ENCODE measurements at places on chromosomes 2 and 18.

GRCh38 chr18:12689256-12689850, 13.2 kb downstream of the CEP76 start:
- DNase-seq = no peak

DNA sequence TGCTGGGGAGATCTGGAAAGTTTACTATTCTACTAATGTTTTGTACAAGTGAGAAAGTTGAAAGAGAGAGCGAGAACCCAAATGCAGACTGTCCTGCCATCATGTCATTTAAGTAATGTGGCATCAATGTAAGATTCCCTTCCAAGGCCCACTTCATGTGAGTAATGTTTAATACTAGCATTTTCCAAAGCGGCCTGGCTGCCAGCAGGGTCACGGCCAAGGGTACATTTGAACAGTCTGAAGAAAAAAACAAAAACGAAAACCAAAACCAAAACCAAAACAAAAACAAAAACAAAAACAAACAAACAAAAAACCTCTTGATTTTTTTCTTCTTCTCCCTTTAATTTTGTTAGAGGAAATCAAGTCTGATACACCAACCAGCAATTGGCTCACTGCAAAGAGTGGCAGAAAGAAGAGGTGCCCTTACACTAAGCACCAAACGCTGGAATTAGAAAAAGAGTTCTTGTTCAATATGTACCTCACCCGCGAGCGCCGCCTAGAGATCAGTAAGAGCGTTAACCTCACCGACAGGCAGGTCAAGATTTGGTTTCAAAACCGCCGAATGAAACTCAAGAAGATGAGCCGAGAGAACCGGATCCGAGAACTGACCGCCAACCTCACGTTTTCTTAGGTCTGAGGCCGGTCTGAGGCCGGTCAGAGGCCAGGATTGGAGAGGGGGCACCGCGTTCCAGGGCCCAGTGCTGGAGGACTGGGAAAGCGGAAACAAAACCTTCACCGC, 2.2 kb downstream of the HOXD10 start:
- no peak for DNase-seq

- DNase-seq = no peak
Observed at GRCh38 chr2:144389930-144390311, 130.0 kb downstream of the ZEB2 start.

DNA sequence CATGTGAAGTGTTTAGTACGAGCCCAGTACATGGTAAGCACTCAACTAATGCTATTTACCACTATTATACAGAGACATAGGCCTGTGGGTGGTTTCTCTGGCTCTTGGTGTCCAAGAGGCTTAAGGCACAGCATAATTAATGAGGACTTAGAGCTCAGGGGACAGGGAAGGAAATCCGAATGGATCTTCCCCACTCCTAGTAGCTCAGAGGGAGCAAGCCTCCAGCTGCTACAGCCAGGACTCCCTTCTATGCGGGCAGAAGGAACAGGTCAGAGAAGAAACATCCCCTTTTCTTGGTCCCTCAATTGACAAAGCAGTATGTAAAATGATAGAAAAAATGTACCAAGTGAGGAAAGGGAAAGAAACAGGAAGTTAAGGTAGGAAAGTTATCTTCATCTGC, 261.3 kb upstream of the STON1 start:
- no peak for DNase-seq

GRCh38 chr2:175490360-175490791, 308.9 kb upstream of the ATP5MC3 start:
- no peak for DNase-seq

DNA sequence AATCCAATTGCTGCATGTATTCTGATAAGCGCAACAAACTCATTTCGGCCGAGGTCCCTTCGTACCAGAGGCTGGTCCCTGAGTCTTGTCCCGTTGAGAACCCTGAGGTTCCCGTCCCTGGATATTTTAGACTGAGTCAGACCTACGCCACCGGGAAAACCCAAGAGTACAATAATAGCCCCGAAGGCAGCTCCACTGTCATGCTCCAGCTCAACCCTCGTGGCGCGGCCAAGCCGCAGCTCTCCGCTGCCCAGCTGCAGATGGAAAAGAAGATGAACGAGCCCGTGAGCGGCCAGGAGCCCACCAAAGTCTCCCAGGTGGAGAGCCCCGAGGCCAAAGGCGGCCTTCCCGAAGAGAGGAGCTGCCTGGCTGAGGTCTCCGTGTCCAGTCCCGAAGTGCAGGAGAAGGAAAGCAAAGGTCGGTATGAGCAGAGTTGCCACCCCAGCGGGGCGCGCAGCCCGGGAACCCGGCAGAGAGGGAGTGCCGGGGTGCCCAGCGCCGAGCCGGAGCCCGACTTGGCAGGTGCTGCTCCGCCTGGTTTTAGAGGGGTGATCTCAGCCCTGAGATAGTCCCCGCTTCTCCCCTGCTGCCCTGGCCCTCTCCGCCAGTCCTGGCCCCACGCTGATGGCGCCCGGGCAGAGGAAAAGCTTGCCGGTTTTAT, 714 bp downstream of the HOXD10 start:
- DNase-seq = no peak

GRCh38 chr2:33583194-33583938, 15.7 kb downstream of the FAM98A start:
- no peak for DNase-seq

DNA sequence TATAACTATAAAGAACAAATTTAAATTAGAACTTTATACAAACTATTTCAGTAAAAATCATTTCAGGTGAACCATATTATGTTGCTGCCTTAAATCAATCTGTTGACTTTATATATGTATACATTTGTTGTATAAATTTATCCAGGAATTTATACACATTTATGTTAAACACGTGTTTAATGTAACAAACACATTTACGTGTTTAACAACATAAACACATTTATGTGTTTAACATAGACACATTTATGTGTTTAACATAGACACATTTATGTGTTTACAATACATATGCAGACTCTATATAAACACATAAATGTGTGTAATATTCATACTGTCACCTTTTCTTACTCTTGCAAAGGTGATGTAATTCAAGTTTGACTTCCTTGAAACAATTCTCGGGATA, 75.4 kb upstream of the TWSG1 start:
- no peak for DNase-seq

DNA sequence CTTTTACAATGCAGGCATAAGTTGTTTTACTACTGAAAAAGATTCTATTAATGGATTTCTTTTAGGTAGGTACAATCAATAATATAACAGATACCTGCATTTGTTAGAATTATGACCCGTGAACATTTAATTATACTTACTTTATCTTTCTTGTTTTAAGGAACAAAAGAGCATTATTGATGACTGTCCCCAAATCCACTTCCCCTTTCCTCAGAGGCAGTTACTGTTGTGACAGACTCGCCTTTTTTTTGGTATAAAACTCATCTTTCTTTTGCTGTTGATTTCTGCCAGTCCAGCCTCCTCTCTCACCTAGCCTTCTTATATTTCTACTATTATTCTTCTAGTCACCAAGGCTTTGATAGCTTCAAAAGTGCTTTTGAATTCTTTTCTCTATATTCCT, 12.1 kb downstream of the ACTR3 start:
- no peak for DNase-seq

DNA sequence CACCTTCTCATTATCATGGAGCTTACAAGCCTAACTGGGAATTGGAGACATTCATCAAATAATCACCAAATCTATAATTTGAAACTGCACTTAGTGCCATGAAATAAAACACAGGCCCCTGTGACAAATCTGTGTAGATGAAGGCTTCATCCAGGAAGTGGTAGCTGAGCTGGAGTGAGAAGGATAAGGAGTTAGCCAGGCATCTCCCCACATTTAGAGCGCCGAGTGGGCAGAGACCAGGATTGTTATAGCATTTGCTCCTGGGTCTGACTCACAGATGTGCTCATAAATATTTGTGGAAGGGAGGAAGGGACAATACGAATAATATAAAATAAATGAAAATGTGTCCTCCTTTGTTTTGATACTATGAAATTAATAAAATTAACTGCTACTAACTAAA, 2.5 kb upstream of the MAT2A start:
- DNase-seq = no peak

GRCh38 chr2:38465789-38466127, 88.7 kb upstream of the ATL2 start:
- DNase-seq = no peak

- no peak for DNase-seq
Observed at GRCh38 chr2:31414601-31415241, at the start of gene XDH. Gene XDH (minus strand): TSS chr2:31414742. CDS start chr2:31414666, 76 bp downstream.

- DNase-seq = no peak
Observed at GRCh38 chr2:203675086-203675485, 31.4 kb upstream of the CD28 start.

GRCh38 chr2:189837326-189837725, 53.1 kb downstream of the PMS1 start:
- DNase-seq = no peak

- no peak for DNase-seq
Observed at GRCh38 chr2:238684362-238685326, 163.2 kb upstream of the TWIST2 start.

DNA sequence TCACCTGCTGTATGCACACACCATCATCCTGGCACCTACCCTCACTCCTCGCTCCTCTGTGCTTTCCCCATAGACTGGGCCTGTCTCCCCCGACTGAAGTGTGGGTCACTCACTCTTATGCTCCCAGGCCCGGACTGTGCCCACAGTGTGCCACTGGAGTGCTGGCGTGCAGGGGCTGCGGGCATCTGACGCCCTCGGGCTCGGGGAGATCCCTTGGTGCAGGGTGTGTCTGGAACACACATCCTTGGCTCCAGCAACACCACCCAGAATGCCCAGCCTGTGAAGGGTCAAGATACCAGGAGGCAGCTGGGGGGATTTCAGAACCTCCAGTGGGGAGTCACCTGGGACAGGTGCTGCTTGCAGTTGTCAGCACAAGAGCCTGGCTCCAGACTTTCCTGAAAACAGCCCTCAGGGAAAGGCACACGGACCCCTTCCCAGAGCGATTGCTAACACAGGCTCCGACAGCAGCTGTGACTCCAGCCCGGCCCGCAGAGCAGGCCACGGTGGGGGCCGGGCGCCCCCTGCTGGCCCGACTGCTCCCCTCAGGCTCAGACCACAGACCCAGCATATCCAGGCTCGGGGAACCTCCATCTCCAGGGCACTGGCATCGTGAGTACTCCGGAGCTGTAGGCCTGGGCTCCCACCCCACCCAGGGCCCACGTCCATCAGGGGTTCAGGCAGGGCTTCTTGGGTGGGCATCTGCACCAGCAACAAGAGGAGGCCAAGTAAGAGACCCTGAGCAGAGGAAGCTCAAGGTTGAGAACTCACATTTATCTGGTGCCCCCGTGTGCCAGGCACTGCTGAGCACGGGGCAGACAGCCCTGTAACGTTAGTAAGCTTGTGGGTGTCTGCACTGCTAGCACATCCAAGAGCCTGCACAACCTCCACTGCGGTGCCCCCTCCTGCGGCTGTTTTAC, 8.6 kb downstream of the HS1BP3 start:
- peak; percentile 52 for DNase-seq

Measured in stimulated activated CD8-positive, alpha-beta memory T cell treated with anti-CD3 and anti-CD28 coated beads, Interleukin-4, amount 100 ng/mL, for 4 hours (primary cell).